Epithelial cell of proximal tubule (primary cell): ENCODE measurements at places on chromosomes 13 and 19. TPM values are rescaled to one million over a fixed set of nuclear protein-coding genes. Genes with fewer than 3 reads are reported as not detected.

DNA sequence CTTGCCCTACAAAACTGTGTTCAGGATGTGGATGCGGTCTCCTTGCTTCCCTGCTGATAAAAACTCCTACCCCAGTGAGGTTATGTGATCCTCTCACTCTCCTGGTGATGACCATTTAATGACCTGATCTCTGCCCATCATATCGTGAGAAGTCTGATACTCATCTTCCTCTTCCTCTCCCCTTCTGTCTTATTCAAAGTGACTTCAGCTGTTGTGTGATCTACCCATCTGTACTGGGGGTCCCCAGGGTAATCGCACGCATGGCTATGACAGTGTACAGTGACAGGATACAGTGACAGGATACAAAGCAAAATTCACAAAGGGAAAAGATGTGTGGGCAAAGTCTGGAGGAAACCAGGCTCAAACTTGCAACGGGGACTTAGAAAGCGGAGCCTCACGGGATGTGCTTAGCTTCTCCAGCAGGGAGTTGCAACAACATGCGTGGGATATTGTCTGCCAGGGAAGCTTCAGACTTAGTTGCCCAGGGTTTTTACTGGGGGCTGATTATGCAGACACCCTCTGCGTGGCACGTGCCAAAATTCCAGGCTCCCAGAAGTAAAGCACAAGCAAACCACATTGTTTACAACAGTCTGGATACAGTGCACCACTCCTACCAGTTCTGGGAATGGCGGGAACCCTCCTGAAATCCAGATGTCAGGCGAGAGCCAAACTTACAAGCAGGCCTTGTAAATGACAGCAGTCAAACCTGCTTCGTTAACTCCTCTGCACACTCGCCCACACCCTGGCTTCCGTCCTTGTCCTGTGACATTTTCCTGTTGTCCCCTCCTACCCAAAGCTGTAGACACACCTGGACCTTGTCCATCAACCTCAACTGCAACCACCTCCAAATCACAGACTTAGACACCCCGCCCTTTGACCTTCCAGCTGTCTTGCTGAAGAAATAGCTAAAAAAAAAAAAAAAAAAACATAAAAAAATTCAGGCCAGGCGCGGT lies 18.0 kb upstream of the GARRE1 start:
- DNase-seq = no peak

DNA sequence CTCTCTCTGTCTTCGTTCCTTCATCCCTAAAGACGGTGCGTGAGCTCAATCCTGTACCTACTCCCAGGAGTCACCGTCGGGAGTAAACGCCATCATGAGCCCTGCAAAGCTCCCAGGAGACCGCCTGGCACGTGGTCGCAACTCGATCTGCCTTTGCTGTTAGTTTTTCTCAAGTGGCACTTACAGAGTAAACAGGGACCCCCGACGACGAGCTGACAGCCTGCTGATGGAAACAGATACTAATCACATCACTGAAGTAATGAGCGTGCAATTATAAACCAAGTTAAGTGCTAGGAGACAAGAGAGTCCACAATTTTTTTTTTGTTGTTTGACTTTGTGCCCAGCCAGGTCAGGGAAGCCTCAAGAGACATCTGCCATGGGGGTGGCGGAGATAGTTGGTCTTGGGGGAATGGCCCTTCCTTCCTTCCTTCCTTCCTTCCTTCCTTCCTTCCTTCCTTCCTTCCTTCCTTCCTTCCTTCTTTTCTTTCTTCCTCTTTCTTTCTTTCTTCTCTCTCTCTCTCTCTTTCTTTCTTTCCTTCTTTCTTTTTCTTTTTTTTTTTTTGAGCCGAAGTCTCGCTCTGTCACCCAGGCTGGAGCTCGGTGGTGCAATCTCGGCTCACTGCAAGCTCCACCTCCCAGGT lies 23.6 kb downstream of the CACNG6 start:
- no peak for DNase-seq

GRCh38 chr19:710767-711166 lies 2.0 kb downstream of the PALM start:
- no peak for DNase-seq

DNA sequence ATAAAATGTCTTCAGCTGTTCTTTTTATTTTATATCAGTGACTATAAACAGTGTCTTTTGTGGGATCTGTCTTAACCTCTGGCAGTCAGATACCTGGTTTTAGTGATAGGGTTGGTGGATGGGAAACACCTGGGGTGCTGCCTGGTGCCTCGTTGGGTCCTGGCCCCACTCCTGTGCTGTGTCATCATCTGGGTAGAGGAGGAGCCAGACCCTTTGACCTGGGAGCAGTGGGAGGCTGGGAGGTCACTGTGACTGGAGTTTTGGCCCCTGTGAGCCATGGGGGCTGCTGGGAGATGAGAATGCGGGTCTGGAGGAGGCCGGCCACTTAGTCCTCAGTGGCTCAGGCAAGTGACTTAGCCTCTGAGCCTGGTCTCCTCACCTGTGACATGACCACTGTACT lies 29.4 kb downstream of the TDRD12 start:
- DNase-seq = no peak

The KLK12 gene
- total RNA-seq = not detected in 2 replicates

The MYO1F gene
- total RNA-seq = 0.06 and 0.07 TPM in 2 replicates
